Fibroblast of the aortic adventitia (primary cell): ENCODE measurements at places on chromosomes 13 and 19.

DNA sequence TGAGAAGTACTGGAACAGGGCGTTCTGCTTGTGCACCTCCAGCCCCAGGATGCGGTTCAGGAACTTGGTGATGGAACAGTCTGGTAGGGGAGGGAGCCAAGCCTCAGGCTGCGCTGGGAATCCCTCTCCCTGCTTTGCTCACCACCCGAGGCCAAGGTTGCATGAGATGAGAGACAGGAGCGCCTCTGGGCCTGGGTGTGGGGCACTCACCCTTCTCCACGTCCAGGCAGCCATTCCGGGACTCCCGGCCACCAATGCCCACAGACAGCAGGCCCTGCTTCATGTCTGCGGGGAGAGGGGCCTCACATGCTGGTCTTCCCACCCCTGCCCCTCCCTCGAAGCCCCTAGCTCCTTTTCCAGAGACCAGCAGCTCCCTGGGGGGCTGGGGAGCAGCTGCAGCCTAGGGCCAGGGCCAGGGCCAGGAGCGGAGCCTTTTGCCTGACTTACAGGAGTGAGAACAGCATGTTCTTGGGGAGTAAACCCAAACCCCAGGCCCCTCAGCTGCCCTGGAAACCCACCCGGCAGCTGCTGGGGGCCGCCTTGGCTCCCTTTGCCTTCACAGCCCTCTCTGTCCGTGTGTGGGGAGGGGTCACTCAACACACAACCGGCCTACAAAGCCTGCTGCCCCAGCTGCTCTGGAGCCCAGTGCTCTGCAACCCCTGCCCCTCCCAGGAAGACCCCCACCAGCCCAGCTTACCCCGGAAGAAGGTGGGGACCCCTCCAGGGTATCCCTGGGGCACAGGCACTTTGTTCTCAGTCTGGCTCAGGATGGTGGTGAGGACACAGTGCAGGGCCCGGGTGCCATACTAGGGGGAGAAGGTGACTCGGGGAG lies 7.2 kb downstream of the GPX4 start:
- DNase-seq, result peak; percentile 39

DNA sequence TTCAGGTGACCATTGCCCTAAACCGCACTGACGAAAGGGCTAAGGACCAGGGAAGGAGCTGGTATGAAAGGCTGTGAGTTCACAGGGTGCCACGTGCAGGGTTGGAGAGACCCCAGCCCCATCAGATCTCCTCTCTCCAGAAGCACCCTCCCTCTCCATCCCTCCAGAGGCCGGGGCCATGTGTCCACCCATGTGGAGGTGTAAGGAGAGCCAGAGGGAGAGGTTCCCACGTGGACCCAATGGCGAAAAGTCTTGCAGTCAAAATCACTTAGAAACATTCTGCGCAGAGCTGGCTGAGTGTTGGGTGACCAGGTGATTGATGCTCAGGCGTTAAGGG lies 168.3 kb downstream of the COL4A1 start:
- DNase-seq, result no peak

DNA sequence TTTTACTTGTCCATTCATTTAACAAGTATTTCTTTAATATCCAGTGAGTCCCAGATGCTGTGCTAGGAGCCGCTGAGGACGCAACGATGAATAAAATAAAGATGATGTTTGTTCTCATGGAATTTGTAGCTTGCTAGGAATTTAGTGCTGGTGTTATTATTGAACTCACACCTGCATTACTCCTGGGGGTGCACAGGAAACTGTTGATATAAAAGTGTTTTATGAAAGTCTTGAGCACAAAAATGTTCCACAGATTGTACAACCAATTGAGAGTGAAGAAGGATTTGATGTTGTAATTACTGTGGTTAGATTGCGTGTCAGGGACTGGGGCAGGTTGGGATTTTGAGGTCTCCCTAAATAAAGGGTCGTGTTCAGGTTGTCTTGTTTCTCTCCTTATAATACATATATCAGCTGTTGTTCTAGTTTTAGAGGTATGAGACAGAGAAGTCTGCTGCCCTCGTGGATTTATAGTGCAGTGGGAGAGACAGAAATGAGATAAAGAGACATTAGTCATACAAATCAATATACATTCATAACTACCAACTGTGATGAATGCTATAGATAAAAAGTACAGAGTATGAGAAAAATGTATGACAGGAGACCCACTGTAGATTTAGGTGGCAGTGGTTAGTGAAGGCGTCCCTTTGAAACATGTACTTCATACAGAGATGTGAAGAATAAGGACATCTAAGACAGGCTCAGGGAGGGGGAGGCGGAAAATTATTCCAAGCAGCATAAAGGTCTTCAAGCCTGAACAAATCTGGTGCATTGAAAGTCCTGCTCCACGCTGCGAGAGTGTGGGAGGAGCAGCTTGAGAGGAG lies 11.3 kb downstream of the CACNG6 start:
- DNase-seq, result peak; percentile 44

GRCh38 chr19:10289167-10289835 lies 451 bp upstream of the ICAM5 start:
- DNase-seq, result no peak

- DNase-seq, result no peak
These were observed 20.1 kb downstream of the ZNF627 start for GRCh38 chr19:11617180-11618062.

DNA sequence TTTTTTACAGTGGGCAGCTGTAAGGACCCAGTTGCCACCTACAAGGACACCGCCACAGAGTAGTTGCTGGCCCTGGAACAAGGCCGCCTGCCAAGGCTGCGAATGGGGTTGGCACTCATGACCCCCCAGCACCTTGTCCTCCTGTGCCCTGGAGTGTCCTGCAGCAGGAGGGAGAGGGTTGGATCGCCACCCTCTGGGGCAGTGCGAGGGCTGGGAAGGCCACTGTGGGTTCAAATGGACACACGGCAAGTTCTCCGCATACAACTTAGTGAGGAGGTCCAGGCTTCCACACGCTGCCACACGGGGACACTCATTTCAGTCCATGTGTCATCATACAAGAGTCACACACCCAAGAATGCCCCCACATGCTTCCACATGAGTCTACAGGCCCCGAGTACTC lies 978 bp downstream of the KLK8 start:
- no peak for DNase-seq

DNA sequence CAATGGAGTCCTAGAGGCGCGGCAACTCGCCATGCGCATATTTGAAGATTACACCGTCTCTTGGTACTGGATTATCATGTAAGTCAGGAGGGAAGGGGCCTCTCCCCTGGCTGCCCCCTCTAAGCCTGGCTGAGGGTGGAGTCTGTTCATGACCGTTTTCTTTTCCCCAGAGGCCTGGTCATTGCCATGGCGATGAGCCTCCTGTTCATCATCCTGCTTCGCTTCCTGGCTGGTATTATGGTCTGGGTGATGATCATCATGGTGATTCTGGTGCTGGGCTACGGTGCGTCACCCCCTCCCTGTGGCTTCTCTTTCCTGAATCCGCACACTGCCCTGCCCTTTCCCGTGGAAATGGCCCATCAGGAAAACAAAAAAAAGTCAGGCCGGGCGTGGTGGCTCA lies 6.5 kb downstream of the SLC44A2 start:
- no peak for DNase-seq

GRCh38 chr19:49710372-49710951 lies 19.5 kb downstream of the CPT1C start:
- DNase-seq, result peak; percentile 51

DNA sequence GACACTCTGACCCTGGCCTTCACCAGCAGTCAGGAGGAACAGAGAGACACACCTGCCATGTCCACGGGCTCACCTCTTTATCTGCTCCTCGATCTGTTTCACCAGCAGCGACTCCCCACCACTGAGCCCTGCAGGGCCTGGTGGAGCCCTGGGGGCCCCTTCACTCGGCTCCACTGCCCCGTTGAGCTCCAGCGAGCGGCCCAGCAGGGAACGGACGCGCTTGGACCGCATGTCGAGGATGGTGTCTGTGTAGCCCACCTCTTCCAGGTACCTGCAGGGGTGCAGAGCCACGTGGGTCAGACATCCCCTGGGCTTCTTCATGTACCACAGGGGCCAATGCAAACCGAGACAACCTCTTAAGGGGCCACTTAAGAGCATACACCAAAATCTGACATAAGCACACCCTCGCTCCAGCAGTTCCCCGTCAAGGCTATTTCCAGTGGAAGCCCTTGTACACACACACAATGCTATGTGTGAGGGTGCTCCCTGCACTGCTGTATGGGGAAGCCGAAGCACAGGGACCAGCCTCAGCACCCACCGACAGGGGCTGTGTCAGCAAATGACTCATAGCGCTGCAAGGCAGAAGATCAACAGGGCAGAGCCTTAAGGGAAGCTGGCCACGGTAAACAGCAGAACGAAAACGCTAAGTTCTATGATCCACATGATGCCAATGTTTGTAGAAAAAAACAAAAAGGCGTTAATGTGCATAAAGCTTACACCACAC lies 12.7 kb upstream of the FKRP start:
- DNase-seq, result no peak

DNA sequence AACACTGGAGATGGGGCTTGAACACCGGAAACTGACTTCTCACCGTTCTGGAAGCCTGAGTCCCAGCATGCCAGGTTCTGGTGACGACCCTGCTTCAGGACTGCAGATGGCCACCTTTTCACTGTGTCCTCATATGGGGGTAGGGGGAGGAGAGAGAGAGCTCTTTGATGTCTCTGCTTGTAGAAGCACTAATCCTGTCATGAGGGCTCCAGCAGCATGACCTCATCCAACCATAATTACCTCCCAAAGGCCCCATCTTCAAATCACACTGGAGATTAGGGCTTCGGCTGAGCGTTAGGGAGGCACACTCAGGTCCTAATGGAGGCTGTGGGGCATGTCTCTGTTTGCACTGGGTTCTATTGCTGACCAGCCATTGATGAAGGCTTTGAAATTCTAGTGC lies 255.3 kb downstream of the TEX29 start:
- no peak for DNase-seq

- no peak for DNase-seq
These were observed 661 bp downstream of the KCNJ14 start for GRCh38 chr19:48455908-48456562.

DNA sequence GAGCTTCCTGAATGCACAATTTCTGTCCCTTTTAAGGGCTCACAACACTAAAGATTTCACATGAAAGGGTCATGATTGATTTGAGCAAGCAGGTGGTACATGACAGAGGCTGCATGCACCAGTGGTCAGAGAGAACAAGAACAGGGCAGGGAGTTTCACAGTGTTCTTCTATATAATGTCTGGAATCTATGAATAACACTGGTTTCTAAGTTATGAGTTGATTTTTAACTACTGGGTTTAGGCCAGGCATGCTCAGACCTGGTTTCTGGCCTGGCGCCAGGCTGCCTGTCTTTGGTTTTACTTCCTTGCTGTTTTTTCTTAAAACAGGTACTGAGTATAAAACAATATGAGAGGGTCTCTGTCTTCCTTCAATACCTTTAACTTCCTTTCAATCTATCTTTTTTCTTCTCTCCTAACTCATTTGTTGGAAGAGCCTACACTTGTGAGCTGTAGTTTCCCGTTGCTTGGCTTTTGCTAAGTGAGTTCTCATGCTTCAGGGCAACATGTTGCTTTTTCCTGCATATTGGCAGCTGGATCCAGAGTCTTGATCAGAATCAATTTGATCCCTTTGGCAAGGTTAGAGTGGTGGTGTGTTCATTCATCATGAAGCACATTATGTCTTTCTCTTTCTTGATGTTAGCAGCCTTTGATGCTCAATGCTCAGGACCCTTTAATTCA lies 38.5 kb upstream of the FGF14 start:
- no peak for DNase-seq

- DNase-seq, result peak; percentile 2
These were observed 262.1 kb downstream of the PCDH9 start for GRCh38 chr13:66967811-66968597.

GRCh38 chr19:16121967-16122366 lies 10.3 kb downstream of the RAB8A start:
- no peak for DNase-seq

DNA sequence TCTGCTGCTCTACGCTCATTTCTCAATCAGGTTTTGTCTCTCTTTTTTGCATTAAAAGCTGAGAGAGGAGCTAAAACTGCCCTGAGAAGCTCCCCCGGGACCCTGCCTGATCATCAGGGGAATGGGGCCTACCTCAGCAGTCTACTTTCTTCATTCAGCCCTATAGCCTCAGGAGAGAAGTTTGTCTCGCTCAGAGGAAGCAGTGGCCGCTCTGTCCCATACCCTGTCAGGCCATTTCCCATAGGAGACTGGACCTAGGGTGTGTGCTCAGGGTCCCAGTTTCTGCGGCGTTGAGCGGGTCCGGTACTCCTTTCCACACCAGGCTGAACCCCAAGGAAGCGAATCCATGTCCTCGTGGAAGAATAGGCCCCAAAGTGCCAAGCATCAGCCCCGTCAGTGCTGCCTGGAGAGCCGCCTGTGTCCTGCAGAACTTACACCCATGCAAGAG lies 21.7 kb downstream of the UBE2L5 start:
- no peak for DNase-seq

DNA sequence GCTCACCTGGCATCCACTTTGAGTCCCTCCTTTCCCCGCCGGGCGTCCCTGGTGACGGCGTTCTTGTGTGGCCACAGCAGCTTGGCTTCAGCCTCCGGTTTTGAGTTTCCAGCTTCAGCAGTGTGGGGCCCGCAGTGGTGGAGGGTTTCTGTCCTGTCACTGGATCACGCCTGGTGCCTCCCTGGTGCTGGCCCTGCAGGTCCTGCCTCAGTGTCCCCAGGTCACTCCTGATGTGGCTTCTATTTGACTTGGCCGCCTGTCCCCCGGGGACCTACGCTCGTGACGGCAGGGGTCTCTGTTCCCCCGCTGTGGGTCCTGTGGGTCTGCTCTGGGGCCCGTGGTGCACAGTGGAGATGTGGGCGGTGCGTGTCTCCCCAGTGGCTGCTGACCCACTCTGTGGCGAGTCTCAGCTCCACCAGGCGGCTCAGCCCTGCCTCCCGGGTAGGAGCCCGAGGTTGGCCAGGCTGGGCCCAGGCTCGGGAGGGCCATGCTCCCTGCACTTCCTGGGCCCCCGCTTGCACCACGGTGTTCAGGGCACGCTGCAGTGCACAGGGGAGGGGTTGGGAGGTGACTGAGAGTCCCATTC lies 1.9 kb downstream of the ATP4B start:
- no peak for DNase-seq

DNA sequence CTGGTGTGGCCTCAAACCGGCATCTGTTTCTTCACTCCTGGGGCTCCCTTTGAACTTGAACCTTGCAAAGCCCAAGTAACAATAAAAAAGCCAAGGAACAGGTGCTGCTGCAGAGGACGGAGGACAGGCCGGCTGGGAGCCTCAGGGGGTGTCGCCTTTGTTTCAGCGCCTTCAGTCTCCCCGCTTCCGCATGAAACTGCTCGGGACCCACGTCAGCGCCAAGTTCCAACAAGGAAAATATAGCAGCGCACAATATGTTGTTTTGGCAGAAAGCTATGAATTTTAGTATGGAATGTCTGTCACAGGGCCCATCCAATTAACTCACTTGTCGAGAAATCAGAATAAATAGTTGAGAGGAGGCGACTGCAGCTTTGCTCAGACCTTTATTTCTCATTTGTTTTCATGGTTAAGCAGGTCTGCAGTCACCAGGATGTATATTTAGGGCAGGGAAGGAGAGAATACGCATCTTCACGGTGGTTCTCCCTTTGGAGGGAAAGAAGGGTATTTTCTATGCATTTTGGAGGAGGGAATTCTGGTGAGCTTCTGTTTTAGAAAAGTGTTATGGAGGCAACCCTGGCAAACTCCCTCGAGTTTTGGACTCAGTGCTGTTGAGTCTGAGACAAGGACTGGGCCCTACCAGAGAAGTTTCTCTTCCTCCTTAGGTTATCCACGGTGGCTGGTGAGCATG lies 34.3 kb upstream of the MEDAG start:
- no peak for DNase-seq
